NCI-H1417 treated with DMSO at 0.1 percent for 48 hours (cell line): ENCODE measurements at places on chromosomes 4 and X.

DNA sequence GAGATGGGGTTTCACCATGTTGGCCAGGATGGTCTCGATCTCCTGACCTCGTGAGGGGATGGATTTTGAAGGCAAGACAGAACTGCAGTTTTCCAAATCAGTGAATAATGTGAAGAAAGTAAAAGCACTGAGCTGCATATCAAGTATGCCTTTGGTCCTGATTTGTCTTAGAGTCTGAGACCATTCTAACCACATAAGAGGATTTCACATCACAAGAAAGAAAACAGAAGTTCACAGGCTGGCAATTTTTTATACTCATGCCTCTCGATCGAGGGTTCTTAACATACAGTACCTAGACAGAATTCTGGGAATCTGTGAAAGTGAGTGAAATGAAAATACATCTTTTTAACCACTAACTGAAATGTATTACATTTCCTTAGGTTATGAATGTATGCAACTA, 23.3 kb downstream of the CHIC2 start:
- no peak for DNase-seq

GRCh38 chr4:41146716-41147506, 67.4 kb downstream of the APBB2 start:
- no peak for DNase-seq

- no peak for DNase-seq
These were observed 62.3 kb upstream of the NAP1L5 start for GRCh38 chr4:88759895-88760290.

GRCh38 chr4:130044788-130045531, 949.0 kb downstream of the C4orf33 start:
- DNase-seq = no peak

DNA sequence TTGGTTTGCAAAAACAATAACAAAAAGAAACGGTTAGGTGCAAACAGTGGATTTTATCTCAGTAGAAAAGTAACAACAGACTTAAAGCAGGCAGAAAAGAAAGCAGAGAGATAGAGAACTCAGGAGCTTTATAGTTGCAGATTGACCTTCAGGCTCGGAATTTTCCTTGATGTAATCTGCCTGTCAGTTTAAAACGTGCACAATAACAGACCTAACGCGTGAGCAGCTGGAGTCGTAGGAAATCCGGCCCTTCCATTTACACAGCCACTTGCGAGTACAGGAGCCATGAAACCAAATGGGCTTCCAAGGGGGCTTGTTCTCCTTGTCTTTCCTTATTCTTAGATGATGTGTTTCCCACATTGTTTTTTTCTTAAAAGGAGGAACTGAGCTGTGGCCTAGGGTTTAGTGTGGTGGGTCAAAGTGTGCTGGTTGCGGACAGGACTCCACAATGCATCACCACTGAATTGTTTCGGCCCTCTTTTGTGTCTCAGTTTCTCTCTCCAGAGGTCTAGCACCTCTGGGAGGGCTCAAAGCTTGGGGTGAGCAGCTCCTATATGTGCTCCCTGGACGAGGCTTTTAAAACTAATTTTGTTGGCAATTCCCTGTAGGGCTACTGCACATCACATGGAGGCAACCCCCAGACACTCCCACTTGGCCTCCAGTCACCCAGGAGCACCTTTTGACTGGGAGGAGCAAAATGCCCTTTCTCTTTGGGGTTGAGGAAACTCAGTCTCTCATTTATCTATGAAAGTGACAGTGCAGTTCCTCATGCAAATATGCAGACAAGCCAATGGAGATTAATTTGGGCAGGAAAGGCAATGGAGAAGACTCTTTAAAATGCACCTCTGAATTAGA, 13.9 kb upstream of the MPP1 start:
- DNase-seq = no peak

DNA sequence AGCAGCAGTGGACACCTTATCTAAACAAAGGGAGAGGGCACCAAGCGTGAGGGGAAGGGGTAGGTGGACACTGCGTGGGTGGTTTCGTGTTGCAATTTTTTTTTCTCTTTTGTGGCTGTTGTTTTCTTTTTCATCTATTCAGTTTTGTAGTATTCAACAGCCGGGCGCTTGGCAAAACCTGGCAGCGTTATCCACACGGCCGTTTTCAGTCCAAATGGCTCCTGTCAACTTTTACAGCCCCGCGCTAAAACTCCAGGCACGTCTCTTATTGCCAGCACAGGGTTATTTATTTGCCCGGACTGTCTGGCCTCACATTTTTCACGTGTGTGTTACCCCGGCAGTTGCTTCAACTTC, 192.2 kb downstream of the BCOR start:
- no peak for DNase-seq

GRCh38 chrX:19540076-19540475, 24.8 kb upstream of the MAP3K15 start:
- DNase-seq = no peak

DNA sequence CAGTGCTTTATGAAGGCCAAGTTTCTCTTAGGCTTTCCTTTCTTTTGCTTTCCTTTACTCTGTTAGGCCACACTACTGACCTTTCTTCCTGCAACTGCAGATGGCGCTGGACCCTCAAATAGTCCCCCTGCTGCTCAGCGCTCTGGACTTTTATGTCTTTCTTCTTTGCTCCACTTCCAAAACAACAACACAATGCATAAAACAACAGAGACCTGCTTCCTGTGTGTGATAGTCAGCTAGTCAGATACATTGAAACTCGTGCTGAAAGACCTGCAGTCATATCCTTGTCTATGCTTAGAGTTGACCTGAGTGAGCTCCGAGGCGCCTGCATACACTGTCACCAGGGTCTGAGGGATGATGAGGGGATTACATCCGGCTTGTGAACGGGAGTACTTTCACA, 108.9 kb upstream of the TEX13D start:
- DNase-seq = no peak

GRCh38 chr4:16120720-16121119, 36.9 kb upstream of the PROM1 start:
- no peak for DNase-seq

DNA sequence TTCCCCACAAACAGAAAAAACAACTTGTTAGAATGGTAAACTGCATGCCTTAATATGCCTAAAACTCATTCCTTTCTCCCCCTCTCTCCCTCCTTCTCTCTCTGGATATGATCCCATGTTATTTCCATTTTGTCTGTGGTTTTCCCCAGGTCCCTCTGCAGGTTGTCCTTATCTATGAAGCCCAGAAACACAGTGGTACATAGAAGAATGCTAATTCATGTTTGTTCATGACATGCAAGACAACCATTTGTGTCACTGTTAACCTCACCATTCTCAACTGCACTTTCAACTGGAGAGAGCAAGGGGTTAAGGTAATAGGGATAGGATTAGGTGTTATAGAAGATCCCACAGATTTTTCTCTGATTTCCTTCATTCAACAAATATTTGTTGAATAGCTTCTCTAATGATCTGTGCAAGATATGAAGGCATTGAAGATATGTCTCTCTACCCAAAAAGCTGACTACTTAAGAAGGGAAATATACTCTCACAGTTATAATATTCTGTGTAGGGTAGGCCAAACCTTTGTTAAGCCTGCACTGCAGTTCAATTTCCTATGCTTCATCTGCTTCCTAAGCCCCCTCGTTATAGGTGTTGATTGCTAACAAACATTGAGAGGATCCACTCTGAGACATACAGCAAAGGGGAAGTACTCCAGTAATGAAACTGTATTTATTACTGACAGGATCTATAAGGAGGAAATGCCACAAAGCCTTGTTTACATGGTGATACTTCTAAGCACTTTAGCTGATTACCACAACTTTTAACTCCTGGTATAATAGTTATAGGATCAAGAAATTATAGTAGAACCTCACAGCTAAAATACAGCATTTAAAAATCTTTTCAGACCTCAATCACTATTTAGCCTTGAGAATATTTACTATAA, 96.1 kb downstream of the FRYL start:
- DNase-seq = no peak

- DNase-seq = no peak
These were observed 196.5 kb downstream of the ARHGAP10 start for GRCh38 chr4:147928400-147928799.

- no peak for DNase-seq
These were observed 503.9 kb downstream of the STIM2 start for GRCh38 chr4:27364509-27364908.

- no peak for DNase-seq
These were observed 32.1 kb upstream of the GLRA2 start for GRCh38 chrX:14497184-14497666.

DNA sequence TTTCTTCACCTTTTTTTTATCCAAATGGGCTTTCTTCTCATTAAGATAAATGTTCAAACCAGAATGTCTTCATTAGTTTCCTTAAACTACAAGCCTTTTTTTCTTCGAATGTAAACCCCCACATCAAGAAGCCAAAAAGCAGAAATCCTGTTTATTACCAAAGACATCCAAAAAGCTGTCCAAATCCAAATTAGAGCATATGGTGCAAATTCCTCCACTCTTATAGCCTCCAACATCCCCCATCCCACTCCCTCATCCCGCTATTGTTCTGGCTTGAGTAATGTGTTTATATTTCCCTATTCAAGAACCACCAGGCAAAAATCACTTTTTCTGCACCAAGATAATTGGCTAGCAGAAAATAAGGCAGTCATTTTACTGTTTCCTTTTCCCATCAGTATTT, 315.1 kb upstream of the ADGRL3 start:
- no peak for DNase-seq

DNA sequence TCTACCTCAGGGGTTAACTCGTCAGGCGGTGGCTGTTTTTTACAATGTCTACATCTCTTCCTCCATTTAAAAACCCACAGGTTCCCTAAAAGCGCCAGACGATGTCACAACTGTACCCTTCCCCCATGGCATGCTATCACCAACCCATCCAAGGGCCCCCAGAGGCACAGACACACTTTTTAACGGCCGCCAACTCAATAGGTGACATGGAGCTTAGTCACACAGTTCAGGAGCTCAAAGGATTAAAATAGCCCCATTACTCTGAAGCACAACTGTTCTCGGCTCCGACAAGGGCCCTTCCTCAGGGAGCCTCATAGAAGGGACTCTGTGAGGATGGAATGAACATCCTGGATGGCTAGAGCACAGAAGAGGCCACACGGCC, 12.4 kb downstream of the SH3KBP1 start:
- DNase-seq = no peak

DNA sequence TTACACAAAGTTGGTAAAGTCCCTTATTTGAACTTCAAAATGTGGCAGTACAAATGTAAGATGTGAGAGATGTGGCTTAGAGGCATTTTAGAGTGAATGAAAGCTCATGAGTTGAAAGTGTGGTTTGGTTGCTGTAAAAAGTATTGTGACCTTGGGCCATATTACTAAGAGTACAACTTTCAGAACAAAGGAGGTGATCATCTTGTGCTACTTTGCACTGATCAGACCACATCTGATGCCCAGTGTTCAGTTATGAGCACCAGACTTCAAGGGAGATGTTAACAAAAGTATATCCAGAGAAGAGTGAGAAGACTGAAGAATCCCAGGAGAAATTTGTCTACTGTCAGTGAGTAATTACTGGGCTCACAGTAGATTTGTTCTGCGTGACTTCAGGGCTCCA, 30.2 kb downstream of the NLGN3 start:
- no peak for DNase-seq

GRCh38 chr4:98516441-98517217, 141.8 kb downstream of the TSPAN5 start:
- no peak for DNase-seq

GRCh38 chr4:173752610-173753230, 222.7 kb upstream of the HAND2 start:
- no peak for DNase-seq
